ENCODE measurements at places on chromosomes 5 and 9.

GRCh38 chr5:100690036-100690560 is 154.9 kb downstream of the FAM174A start:
- DNase-seq, result no peak

GRCh38 chr5:17944046-17944445 is 309.8 kb downstream of the TAF11L14 start:
- no peak for DNase-seq

GRCh38 chr5:112294126-112294525 is 125.0 kb downstream of the EPB41L4A start:
- DNase-seq, result no peak

DNA sequence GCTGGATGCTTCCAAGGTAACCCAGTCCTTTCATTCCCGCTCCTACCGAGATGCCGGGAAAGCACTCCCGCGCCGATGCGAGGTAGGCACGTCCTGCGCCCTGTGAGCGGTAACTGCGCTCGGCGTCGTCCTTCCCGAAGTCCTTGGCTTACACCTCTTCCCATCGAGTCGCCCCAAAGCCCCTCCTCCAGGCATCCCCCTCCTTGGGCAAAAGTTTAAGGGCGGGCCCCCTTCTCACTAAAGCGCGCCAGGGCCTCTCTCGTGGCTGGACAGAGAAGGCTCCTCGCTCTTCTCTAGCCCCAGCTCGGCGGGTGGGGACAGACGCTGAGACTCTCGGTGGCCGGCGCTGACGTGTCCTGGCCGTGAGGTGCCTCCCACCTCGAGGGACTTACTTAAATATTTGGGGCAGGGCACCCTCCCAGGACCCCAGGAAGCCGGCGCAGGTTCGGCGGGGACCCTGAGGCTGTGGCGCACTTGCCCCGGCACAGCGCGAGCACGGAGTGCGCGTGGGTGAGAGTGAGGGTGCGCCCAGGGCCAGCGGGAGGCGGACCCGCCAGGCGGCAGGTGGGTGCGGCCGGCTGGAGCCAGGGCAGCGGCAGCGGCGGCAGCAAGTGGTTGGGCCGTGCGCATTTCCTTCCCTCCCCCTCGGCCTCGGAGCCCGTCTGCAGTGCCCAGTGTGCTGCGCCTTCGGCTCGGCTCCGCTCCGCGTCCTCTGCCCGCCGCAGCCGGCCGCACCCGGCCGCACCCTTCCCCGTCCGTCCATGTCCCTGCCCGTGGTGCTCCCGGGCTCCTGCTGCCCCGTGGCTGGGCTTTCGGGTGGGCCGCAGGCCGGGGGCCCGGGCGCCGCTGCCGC is at the start of gene ENTREP1:
Gene ENTREP1 (plus strand): TSS at position 667 of the 853 bp plus-strand sequence. CDS start 95 bp downstream, at position 762.
- peak; percentile 29 for DNase-seq

DNA sequence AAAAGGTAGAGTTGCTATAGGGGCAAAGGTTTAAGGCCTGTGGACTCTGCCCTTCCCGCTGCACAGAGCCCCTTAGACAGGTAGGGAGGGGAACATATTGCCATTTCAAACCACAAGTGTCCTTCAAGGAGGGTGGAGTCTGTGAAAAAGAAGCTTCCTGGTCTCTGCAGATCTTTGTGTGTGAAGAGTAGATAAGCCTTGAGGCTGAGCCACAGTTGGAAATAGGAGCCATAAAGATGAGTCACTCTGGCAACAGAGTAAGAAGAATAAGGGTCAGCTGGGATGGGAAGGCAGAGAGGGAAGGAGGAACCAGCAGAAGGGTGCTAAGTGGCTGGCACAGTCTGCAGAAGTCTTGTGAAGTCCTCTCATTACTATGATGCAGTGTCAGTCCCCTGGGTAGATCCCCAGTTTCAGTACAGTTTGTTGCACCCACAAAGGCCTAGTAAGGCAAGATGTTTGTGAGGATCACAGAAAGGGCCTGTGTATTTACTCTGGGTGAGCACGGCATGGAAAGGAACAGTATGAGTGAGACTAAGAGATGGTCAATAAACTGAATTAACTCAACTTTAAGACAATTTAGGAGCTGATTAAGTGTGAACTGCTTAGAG is 18.1 kb downstream of the GRXCR2 start:
- no peak for DNase-seq

Measured in activated T-cell treated with anti-CD3 and anti-CD28 coated beads, Interleukin-2, amount 50 U/mL, for 24 hours (primary cell).